Right forelimb (tissue), 1 donor: ENCODE measurements at places on chromosomes 13 and 19.

DNA sequence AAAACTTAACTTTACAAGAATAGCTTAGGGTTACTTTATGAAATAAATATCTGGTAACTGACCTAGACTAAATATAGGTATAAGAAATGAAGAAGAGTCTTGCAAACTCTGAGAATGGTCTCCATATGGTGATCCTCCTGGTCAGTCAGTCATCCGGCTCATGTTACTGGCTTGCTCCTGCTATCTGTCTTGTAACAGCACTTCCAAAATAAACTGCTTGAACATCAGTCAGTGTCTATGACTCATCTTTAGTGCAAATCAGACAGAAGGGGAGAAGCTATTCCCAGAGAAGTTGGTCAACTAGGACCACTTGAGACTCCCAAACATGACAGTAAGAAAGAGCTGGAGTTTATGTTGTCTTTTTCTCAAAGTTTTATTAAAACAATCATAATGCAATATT lies 1550.9 kb downstream of the PCDH9 start:
- no peak for DNase-seq

- no peak for DNase-seq
Measured at GRCh38 chr13:112153846-112154245, 86.9 kb downstream of the SOX1 start.

- no peak for DNase-seq
Measured at GRCh38 chr13:37695200-37695599, 96.6 kb upstream of the POSTN start.

GRCh38 chr13:43128504-43128961 lies 105.1 kb downstream of the DNAJC15 start:
- DNase-seq: no peak

- DNase-seq: no peak
Measured at GRCh38 chr13:65990684-65991083, 1239.5 kb downstream of the PCDH9 start.

- no peak for DNase-seq
Measured at GRCh38 chr13:40406405-40407120, 259.9 kb downstream of the FOXO1 start.

DNA sequence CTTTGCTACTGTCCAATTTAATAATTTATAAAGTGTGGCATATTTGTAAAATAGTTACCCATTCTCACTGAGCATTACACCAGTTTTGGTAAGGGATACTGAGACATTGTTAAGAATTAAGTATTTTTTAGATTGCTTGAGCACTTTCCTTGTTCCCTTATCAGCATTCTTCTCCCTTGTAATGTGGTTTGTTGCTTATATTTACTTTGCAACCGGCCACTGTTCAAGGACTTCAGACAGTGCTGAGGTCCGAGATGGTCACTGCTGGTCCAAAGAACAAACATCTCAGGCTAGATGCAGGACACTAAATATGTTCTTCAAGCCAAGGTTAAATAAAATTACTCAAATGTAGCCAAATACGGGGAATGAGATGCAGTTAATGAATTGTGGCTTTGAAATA lies 161.4 kb downstream of the TM9SF2 start:
- no peak for DNase-seq

DNA sequence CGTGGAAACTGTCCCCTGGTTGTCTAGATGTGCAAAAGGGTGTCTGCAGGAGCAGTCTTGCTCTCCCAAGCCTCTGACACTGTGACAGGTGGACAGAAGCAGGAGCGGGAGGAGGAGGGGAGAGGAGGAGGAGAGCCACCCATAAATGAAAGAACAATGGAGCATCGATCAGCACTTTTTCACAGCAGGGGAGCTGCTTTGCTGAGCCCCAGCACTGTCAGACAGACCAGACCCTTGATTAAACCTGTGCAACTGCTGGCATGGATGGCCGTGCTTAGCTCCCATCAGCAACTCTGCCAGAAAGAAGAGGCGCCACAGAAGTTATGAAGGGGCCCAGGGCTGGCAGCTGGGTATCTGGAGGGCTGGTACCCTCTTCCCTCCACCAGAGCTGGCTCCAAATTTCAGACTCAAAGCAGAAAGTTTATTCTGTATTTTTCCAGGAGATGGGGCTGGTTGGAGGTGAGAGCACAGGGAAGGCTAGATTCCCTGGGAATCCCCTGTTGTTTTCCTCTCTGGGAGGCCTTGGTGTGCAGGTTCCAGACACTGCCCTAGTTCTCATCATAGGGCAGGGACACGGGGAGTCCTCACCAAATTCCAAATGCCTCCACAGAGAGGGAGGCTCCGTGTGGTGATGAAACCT lies 1192.2 kb downstream of the UQCRFS1 start:
- DNase-seq: no peak

GRCh38 chr19:35306473-35307246 lies 14.7 kb downstream of the MAG start:
- no peak for DNase-seq

- DNase-seq: no peak
Measured at GRCh38 chr13:110445183-110445582, 116.3 kb downstream of the RAB20 start.

GRCh38 chr13:111623208-111623607 lies 302.8 kb downstream of the TEX29 start:
- no peak for DNase-seq

- no peak for DNase-seq
Measured at GRCh38 chr13:22592515-22592914, 588.3 kb upstream of the SGCG start.

DNA sequence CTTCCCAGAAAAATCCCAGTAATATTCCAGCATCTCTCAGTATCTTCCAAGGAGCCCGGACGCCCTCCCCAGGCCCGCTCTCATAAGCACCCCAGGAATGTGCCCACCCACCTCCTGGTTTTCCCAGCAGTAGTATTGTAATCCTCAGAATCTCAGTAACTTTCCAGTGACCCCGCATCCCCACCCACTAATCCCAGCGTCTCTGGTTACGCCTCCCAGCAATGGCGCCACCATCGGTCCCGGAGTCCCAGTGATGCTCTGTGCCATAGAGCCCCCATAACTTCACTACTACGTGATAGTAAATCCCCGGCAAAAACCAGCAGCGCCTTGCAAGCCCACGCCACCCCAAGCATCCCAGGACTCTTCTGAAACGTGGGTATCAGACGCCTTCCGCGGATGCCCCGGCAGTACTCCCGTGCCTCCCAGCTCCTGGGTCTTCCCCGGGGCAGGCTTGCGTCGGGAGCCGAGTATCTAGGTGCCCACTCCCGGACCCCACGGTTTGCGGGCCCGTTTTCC lies 928 bp upstream of the PNPLA6 start:
- peak; percentile 83 for DNase-seq

- DNase-seq: no peak
Measured at GRCh38 chr13:40665126-40666044, 1.1 kb downstream of the FOXO1 start.

DNA sequence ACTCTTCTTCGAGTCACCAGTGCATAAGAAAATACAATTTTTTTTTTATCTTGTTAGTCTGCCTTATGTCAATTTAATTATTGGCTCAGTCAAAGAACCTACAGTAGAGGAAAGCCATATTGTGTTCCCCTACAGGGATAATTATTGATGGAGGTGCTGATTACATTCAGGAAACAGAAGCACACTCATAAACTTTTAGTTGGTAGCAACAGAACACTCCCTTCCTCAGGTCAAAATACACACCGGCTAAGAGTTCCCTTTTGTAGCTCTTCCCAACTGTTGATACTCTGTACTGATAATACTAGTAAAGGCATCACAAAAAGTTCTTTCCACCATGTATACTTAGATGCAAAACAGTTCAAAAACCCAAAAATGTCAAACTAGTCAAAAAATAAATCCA lies 18.4 kb downstream of the FOXO1 start:
- DNase-seq: no peak

DNA sequence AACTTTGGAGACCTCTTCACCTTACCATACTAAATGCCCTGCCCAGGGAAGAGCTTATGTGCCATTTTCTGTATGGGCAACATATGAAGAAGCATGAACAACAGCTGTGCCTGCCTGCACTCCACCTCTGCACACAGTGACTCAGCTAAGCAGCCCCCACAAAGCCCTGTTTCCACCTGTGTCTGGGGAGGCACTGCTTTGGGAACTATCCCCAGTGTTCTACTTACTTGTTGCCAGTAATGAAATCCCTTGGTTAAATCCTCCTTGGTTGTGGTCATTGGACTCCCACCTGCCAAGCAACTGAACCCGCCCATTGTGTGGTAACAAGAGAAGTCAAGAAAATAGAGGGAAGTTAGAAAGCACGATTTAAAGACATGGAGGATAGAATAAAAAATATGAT lies 84.6 kb downstream of the NALCN start:
- no peak for DNase-seq

- no peak for DNase-seq
Measured at GRCh38 chr13:51783428-51784094, 20.4 kb downstream of the DHRS12 start.

DNA sequence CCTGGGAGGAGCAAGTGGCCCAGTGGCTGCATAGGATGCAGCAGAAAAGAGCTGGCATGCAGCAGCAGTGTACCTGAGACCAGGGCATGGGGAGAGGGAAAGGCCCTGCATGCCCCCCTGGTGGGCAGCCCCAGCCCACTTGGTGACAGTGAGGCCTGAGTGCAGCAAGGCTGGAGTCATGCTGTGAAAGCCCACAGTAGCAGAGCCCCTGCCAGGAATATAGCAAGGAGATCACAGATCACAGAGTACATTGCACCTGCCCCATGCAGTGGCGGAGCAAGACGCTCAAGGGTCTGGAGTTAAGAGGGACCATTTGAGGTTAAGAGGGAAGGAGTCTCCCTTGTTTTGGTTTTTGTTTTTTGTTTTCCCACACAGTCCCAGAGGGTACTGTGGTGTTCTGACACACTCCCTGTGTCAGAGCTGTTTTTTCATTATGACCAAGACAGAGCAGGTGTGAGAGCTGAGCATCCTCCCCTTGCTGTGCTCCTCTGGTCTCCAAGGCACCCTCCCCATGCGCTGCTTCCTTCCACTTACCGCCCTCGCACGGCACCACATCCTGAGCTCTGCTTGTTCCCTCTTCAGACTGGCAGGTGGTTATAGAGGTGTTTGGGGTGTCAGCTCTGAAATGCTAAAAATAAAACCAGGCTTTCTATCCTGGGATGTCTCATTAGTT lies 85.0 kb upstream of the UBL3 start:
- no peak for DNase-seq

- DNase-seq: peak; percentile 71
Measured at GRCh38 chr19:16327911-16328823, 3.5 kb downstream of the KLF2 start.

DNA sequence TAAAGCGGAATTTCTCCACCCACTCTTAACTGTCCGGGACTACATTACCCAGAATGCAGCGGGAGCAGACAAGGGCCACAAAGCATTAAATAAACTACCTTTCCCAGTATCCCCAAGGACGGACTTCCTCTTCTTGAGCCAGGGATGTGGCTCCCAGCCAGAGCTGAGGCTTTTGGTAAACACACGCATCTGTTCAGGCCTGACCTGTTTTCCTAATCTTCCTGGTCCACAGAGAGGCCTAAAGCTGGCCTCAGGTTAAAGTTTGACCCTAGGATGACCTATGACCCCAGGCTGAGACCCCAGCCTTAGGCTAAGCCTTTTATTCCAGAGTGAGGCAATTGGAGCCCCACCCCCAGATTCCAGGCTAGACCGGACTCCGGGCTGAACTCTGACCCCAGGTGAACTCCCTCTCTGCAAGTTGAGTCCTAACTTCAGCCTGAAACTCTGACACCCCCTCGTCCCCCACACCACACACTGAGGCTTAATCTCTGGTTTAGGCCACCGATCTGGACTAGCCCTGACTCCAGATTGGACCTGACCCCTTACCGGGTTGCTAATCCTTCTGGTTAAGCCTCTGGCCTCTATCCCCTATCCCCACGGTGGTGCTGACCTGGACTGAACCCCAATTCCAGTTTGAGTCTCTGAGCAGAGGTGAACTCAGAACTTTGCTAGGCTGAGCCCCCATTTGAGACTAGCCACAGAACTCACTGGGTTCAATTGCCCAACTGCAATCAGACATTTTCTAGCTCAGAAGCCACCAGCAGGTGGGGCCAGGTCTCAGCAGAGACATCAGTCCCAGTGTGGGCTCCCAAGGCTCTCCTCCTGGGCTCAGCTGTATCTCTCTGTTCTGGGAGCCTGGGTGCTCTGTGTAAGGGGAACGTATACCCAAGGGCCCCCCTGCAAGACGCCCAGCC lies 750 bp upstream of the GPR108 start:
- DNase-seq: peak; percentile 76

- DNase-seq: no peak
Measured at GRCh38 chr19:51331193-51331592, 10.7 kb downstream of the VSIG10L start.

DNA sequence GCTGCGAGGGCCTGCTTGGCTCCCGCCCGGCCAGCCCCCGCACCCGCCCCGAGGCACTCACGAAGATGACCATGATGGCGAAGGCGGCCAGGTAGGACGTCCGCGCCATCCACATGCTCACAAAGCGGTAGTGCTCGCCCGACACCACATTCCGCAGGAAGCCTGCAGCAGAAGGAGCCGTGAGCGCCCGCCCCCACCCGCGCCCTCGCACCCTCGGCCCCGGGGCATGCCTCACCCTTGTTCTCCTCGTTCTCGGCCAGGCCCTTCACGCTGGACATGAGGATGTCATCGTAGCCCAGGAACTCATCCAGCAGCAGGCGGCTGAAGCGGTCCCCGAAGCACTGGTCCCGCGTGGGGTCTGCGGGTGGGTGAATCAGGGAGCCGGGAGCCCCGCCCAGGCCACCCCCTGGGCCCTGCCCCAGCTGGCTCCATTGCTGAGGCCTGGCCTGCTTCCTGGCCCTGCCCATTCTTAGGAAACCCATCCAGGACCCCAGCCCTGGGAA lies 9.0 kb downstream of the TMEM259 start:
- DNase-seq: no peak

DNA sequence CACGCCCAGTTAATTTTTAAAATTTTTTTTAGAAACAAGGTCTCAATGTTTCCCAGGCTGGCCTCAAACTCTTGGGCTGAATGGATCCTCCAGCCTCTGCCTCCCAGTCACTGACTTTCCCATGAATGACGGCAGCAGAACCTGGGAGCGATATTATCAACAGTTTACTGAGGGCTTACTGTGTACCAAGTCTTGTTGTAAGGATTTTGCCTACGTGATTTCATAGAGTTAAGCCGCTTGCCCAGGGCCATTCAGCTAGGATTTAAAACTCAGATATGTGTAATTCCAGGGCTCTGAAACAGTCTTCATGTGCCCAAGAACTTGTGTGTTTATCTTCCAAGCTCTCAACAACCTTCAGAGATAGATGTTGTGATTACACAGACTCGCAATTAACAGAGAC lies 6.0 kb upstream of the KXD1 start:
- no peak for DNase-seq
